IMR-90 (cell line): ENCODE measurements at places on chromosomes 11 and 22.

DNA sequence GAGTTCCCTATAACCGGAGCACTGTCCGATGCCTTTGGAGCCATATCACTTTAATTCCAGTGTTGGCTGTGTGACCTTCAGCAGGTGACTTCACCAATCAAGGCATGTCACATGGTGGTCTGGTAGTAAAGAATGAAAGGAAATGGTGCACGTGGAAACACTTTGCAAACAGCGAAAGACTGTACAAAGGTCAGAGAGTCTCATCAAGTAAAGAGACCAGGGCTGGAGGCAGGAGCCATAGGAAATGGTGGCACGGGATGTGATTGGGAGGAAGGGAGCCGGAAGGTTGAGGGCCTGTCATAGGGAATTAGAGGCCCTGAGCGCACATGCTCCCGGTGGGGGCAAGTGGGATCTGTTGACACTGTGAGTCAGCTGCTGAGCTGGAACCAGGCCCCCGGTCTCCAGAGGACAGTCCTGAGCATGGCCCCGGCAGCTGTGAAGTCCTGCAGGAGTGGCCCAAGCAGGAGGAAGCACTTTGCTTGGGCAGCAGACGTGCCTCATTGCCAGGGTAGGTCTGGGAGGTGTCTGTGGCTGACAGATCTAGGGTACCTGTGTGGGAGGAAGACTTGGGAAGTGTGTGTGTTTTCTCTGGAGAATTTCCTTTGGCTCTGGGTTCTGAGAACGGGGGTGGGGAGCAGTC, 2.0 kb downstream of the DAGLA start:
- no peak for DNase-seq

DNA sequence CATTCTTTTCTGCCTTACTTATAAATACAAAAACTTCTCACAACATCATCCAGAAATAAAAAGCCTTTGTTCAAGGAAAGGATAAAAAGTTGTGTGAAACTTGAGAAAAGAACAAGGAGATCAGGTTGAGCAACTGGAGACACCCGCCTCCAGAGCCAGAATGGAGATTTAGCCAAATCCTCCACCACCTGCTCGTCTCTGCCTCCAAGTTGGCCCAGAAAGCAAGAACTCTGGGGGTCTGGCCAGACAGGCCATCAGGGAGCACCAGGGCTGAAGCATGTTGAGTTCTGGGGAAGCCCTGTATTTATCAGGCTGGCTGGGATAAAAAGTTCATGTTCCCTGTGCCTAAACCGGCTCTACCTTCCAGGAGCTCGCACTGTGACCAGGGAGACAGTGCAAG, 14.9 kb downstream of the SMCO4 start:
- DNase-seq = no peak

GRCh38 chr11:119205080-119205479, 1.1 kb upstream of the CBL start:
- DNase-seq = no peak

GRCh38 chr11:43270468-43270867, 41.3 kb upstream of the API5 start:
- DNase-seq = no peak

DNA sequence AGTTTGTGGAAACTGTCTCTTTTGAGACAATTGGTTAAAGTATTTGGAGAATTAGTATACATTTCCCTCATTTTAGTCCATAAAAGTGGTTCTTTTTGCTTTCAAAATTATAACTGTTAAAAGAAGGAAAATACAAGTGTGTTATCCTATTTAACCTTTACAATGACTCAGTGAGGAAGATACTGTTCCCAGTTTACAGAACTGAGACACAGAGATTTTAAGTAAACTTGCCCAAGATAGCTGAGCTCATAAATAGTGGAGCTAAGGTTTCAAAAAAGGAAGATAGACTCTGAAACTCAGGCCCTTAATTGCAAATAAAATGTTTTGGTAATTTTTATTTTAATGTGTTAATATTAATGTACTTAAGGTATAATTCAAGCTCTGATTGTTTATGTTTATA, 58.9 kb downstream of the DKK3 start:
- peak; percentile 42 for DNase-seq

DNA sequence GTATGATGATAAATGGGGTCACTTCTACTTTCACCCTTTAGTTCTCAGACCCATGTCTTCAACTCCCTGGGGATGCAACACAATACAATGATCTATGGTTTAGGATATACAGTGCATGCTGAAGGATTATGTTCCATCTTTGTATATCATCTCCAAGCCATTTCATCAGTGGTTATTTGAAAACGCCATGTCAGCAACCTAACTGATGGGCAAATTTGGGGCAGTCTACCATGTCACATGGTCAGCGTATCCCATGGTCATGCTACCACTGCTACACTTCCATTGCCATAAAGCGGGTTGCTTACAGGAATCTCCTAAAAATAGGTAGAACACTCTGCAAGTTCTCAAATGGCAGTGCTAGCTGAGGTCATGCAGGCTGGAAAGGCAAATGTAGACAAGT, 236.5 kb upstream of the ISX start:
- DNase-seq = no peak

DNA sequence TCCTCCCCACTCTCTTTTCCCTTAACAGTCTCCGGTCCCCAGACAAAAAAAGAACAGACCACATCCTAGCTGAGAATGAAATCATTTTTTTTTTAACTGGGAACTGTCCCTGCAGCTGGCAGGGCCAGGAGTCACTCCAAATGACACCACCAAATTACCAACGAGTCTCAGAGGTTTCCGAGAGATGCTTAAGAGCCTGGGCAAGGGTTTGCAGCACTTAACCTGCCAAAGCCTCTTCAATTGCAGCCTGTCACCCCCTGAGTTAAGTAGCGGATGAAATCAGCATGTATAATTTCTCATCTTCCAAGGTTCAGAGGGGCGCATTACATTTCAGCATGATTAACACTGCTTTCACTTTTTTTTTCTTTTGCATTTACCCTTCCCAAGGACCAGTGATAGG, 71.8 kb downstream of the TENM4 start:
- no peak for DNase-seq

- no peak for DNase-seq
These were observed 14.9 kb downstream of the NCR3LG1 start for GRCh38 chr11:17366495-17366894.

DNA sequence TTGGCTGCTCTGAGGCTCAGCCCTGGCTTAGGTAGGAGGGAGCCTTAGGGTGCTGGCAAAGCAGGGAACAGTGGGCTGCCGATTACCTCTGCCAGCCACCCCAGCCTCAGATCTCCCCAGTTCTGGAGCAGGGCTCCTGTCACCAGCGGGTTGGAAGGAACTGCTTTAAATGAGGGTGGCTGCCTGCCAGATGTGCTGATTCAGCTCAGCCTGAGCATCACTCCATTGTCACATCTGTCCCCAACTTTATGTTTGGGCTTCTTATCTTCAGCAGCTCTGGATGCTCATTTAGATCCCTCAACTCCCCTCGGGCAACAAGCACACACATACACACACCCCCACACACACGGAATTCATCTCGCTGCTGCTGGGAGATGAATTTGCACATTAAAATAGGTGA, 16.9 kb upstream of the ANKK1 start:
- no peak for DNase-seq

DNA sequence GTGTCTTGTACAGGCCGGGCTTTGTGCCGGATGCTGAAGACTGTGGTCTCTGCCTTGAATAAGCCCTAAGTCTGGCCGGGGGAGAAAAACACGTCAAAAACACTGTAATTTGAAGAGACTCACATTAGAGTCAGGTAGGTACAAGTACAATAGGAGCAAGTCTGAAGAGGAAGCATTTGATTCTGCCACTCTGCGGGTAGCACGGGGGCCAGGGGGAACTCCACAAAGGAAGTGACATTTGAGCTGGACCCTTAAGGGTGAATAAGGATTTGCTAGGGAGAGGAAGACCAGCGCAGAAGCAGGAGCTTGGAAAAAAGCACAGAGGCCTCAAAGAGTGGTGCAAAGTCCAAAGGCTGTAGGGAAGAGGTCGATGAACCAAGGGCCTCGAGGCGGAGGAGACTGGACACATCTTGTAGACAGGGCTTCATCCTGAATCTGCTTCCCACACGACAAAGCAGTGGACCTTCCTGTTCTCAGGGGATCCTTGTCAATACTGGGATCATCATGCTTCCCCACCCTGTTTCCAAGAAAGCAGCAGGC, 38.7 kb downstream of the BUD13 start:
- DNase-seq = no peak

DNA sequence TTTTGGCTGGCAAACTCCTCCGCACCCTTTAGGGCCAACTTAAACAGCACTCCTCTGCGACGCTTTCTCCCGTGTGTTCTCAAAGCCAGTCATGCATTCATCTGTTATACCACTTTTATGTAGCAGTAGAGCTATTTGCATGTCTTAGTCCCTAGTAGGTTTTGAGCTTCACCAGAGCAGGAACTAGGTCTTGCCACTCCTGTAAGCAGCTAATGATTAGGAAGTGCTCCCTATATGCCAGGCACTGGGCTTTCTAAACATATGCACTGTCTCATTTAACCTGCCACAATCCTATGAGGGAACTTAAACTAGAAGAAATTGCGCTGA, 180.8 kb downstream of the DBX1 start:
- DNase-seq = no peak

- peak; percentile 70 for DNase-seq
These were observed 20.9 kb downstream of the SERGEF start for GRCh38 chr11:17991783-17992433.

- DNase-seq = no peak
These were observed 2.1 kb upstream of the CLCF1 start for GRCh38 chr11:67375320-67376055.

DNA sequence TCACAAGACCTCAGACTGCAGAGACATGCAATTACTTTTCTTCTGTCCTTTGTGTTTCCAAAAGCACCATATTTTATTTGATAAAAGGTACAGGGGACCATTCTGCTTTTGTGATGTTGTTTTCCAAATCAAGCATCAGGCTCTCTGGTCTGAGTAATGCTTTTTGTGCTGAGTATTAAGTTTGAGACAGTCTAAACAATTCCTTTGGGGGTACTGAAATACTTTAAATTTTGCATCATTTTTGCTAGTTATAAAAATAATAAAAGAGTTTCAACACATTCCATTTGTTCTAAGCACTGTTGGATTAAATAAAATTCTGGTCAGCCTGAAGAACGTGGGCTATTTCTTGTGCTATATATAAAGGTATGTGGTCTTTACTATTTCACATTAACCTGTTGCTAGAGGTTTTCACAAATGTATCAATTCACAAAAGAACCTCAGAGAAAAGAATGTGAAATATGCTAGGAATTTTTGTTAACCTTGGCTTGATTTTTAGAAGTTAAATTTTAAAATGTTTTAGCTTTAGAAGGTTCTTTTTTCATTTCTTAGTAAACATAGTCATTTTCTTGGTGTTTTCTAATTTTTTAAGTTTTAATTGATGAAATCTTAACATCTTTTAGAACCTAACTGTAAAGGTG, 61.6 kb downstream of the C22orf31 start:
- DNase-seq = no peak

GRCh38 chr11:47071791-47072261, 104.9 kb downstream of the ARFGAP2 start:
- DNase-seq = no peak

- peak; percentile 84 for DNase-seq
These were observed at the start of gene ADAMTS15 for GRCh38 chr11:130448416-130449309. ADAMTS15 (plus strand) TSS chr11:130448645; CDS start chr11:130448974, 329 bp downstream.

- peak; percentile 18 for DNase-seq
These were observed 492 bp upstream of the LUZP2 start for GRCh38 chr11:24496386-24496735.

GRCh38 chr11:20854215-20854955, 185.0 kb downstream of the NELL1 start:
- no peak for DNase-seq

GRCh38 chr11:2441171-2441570, 3.1 kb downstream of the TRPM5 start:
- DNase-seq = no peak

DNA sequence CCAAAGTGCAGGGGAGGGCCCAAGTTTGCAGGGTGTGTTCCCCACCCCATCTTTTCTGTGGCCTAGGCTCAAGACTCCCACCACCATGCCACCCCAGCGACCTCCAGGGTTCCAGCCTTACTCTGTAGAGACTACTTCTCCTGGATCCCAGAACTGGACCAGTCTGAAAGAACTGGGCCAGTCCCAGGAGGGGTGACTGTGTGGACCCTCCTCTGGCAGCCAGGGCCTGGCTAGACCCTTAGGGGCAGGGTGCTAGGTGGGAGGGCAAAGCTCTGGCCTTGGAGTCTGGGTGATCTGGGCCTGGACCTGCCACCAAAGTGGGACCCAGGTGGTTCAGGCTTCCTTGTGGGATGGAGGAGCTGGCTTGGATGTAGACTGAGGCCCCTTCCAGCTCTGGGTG, 41.8 kb upstream of the ACCSL start:
- no peak for DNase-seq

DNA sequence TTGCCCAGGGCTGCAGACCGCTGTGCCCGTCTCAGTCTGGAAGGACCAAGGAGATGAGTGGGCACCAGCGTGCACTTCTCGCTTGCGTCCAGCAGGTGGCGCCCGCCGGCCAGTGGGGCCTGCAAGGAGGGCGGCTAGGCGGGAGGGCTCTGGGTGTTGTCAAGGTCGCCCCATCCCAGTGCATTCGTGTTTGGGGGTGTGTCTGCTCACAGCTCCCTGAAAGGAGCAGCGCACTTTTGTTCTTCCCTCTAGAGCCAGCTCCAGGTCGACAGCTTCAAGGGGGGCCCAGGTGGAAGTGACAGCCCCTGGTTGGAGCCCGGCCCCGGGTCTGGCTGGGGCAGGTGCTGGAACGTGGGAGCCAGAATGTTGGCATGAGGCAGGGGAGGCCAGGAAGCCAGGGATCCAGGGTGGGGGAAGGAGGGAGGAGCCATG, 23.4 kb upstream of the MPPED1 start:
- peak; percentile 45 for DNase-seq
